ENCODE measurements at places on chromosomes 7 and 10.
A peak's percentile ranks its signal among the peaks of the same experiment; 100 is the strongest.

- DNase-seq = no peak
Observed at GRCh38 chr7:154909241-154910105, 93.5 kb downstream of the PAXIP1 start.

GRCh38 chr10:59872892-59873463 lies 33.4 kb downstream of the CCDC6 start:
- DNase-seq = no peak

GRCh38 chr7:131692131-131692960 lies 135.9 kb upstream of the PODXL start:
- DNase-seq = peak; percentile 95

GRCh38 chr7:139016931-139017511 lies 18.8 kb downstream of the ZC3HAV1L start:
- DNase-seq = peak; percentile 56

GRCh38 chr10:12041766-12042408 lies 722 bp downstream of the UPF2 start:
- DNase-seq = no peak

GRCh38 chr7:1550005-1550845 lies 5.8 kb downstream of the TMEM184A start:
- DNase-seq = no peak

GRCh38 chr10:126394948-126395347 lies 6.7 kb upstream of the ADAM12 start:
- no peak for DNase-seq

GRCh38 chr10:68499544-68499943 lies 27.8 kb upstream of the DNA2 start:
- DNase-seq = no peak

DNA sequence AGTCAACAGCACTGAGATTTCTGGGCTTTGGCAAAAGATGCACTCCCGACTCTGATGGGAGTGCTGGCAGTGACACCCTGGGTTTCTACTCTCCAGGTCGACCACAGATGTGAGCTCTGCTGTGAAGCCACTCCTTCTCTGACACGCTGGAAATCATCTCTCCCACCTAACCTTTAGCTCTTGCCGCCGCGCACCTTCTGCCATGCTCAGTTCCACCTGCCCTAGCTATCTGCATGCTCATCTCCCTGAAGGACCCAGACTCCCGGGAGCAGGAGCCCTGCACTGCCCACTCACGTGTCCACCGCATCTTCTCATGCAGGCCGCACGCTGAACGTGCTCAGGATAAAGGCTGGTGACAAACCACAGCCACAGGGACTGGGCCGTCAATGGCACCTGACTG lies 174.8 kb downstream of the TNS3 start:
- DNase-seq = no peak

DNA sequence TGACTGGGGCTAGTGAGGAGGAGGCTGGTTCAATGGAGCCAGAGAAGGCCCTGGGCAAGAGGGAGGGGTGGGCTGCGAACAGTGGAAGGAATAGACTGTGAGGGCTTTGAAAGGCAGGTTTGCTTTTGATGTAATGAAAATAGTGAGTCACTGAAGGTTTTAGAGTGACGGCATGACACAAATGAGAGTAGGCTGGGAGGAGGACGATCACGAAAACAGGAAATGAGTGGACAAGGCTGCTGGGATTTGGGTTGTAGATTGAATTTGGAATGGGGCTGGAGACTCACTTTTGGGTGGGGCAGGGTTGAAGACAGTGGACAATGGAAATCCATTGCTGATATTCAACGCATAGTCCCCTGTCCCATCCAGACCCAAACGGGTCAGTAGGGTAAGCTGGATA lies 139.6 kb downstream of the CDH23 start:
- DNase-seq = no peak

DNA sequence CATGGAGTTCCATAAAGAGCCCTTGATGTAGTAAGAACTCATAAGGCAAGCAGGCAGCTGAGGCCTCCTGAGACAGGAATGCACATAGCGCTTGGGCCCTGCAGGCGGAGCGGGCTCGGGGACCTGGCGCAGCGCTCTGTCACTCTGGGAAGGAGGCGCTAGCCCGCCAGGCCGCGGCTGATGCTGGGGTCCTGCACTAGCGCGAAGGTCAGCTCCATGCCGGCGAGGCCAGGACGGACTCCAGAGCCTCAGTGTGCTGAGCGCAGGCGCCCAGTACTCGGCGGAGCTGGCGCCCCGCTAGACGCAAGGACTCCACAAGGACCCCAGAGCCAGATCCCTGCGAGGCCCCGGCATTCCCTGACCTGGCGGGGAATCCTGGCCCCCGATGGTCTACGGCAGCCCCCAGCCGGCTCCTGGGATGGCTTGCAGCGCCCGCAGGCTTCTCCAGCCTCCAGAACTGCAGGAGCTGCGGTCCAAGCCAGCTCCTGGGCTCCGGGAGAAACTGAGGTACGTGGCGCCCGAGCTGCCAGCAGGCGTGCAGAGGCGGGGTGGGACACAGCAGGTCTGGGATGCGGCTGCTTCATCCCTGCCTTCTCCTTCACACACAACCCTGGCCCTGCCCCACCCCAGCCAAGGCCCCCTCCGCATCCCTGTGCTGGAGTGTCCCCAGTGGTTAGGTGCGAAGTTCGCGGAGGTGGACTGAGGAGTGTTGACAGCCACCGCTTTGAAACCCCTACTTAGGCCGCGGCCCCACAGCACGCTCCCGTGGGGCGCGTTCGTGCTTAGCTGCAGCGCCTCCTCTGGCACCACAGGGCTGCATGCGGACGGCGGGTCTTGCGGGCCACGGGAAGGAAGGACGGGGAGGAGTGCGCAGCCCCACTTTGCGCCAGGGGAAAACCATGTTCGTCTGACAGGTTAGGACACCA lies 761.5 kb upstream of the POM121L12 start:
- no peak for DNase-seq

DNA sequence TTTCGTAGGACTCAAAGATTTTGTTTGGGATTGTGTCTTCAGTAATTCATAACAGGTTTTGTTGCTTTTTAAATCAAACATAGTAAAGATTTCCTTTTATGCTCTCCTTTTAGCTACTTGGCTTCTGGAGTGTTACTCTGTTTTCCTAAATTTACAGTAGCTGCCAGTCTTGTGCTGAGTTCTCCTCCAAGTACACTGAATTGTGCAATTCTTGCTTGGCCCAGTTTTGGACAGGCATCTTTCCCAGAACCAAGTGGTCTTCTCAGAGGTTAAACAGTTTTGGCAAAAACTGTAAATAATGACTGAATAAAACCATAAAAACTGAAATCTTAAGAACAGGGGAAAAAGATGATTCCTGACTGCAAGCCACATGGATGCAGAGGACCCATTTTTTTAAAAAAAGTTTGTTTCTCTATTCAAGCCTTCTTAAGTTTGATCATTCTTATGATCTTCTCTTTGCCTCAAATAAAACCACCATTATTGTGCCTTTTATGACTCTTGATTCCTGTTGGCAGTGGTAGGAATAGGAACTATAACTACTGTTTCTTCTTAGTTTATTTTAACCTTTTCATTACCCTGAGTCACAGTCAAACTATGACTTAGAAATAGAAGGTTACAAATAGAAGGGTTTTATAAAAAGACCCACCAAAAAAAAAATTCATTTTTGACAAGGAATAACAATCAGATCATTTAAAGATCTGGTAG lies 88.0 kb downstream of the MDFIC start:
- DNase-seq = no peak

GRCh38 chr10:18140957-18141845 lies 977 bp downstream of the CACNB2 start:
- DNase-seq = no peak

DNA sequence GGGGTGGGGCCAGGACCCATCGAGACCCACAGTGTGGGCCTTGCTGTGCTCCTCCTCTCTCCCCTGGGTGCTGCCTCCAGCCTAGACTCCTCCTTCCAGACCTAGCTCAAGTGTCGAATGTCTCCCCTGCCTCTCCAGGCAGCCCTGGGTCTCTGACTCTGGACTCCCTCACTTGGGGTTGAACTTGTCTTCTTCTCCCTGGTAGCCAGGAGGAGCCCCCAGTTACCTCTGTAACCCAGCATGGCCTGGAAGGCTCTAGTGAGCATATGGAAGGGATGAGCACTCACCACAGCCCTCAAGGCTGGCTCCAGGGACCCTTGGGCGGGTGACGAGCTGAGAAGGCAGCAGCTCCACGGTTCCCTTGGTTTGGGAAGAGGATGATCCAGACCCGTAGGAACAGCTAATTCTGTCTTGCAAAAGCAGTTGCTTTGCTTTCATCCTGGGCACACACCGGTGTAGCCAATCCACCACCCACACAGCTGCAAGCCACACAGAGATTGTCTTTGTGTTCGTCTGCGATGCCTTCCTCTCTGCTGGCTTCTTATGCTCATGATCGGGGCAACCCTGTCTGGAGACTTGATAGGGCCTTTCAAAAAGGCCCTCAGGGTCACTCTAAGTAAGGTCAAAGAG lies 52.3 kb upstream of the ANTXRL start:
- no peak for DNase-seq

DNA sequence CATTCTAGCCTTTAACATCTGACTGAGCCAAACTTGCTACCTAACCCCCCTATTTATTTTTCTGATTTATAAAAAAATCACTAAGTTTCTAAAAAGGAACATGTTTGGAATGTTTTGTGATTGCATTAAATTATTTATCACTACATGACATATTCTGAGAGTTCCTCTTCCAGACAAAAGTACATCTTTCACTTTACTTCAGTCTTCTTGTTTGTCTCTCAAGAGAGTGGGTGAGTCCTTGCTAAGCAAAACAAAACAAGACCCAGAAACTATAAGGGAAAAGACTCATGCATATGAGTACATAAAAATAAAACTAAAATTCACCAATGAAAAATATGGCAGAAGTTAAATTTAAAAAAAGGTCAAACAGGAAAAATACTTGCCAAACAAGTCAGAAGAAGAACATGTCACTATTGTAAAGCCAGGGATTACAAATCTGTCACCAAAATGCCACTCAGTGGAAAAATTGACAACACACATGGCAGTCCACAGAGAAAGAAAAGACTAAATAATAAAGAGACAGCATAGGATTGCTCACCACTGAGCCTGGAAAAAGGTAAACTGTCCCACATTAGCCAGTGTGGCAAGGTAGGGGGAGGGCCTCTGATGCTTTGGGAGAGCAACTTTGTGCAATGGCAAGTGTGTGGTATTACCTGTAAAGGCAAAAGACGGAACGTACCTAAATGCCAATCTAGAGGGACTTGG lies 166.7 kb upstream of the ZNF32 start:
- DNase-seq = no peak

- no peak for DNase-seq
Observed at GRCh38 chr7:16416289-16417282, 4.8 kb downstream of the CRPPA start.

GRCh38 chr7:26153241-26153822 lies 1.3 kb downstream of the NFE2L3 start:
- no peak for DNase-seq

- no peak for DNase-seq
Observed at GRCh38 chr7:155009570-155010157, 6.7 kb upstream of the PAXIP1 start.

GRCh38 chr7:24861336-24861735 lies 104.1 kb upstream of the GSDME start:
- no peak for DNase-seq

DNA sequence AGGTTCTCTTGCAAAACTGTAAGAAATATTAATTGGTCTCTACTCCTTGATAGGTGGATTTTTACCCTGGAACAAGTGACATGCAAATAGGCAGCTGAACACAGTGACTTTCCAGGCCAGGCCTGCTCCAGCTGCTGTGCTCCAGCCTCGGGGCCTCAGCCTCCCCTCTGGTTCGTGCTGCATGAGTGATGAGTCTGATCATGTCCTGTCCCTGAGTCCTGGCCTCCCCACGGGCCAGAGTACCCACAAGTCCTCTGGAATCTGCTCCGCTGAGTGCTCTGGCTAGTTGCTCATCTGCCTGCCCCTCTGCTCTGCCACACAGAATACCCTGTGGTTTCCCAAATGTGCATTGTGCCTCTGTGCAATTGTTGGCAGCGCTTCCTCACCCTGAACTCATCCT lies 80.1 kb upstream of the PDZD8 start:
- DNase-seq = no peak

DNA sequence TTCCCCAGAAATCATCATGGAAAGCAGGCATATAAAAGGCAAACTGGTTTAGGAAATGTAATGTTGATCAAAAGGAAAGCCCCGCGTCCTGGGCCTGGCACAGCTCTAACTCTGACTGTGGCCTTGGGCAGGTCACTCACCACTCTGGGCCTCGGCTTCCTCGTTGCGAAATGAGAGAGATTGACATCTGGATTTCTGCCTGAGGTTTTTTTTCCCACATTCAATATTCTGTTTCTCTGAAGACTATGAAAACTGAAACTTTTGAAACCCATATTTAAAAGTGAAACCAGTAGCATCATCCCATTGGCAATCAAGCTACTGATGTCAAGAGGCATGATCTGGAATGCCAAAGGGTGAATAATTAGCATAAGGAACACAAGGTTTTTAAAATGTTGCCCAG lies 369.7 kb upstream of the NPVF start:
- no peak for DNase-seq

DNA sequence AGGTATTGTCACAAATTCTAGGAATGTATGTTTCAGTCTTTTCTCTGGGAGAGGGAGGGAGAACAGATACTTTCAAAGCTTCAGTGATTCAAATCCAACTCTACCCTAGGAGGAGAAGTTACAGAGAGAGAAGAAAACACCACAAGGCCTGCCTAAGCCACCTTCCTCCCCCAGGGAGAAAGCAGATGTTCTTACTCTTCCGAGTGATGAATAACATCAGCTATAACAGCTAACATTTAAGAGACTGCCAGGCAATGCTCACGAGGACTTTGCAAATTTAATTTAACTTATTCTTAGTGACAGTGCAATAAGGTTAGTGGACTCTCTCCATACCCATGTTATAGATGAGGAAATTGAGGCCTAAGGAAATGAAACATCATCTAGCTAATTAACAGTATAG lies 36.8 kb downstream of the TAS2R41 start:
- no peak for DNase-seq

GRCh38 chr10:133474027-133474426 lies 20.3 kb downstream of the SCART1 start:
- no peak for DNase-seq

GRCh38 chr7:84820481-84820880 lies 366.4 kb downstream of the SEMA3D start:
- DNase-seq = no peak

- DNase-seq = no peak
Observed at GRCh38 chr10:50604049-50604640, 19.6 kb downstream of the SGMS1 start.

DNA sequence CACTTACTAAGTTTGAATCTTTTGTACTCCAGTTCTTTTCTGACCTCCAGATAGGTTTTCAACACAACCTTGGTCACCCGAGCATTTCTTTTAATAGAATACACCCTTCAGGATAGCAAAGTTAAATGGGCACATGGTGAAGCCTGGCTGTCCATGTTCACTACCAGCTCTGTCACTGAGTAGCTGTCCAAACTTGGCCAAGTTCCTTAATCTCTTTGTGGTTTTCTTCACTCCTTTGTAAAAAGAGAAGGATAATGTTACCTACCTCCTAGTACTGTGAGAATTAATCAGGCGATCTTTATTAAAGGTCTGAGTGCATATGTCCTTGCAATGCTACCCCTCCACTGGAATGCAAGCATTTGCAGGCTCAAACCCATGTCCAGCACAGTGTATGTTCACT lies 128.1 kb upstream of the PTPRZ1 start:
- no peak for DNase-seq
